Naive thymus-derived CD8-positive, alpha-beta T cell (primary cell): ENCODE measurements at places on chromosomes 16 and 17.

- peak; percentile 6 for DNase-seq
Observed at GRCh38 chr17:31654936-31655335, 204.1 kb downstream of the COPRS start.

DNA sequence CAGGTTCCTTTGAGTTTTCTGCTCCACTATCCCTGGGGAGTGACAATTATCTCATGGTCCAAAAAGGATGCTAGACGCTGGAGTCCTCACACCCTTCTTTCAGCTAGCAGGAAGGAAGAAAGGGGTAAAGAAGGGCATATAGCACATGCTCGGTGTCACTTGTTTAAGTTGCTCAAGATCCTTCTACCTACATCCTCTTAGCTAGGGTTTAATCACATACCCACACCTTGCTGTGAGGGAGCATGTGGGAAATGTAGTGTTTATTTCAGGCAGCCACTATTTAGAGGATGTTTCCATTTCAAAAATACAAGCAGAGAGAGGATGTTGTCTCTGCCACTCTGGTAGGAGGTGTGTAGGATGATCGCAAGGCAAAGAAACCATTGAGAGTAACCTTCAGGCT lies 4.5 kb downstream of the PRKCB start:
- DNase-seq, result no peak

DNA sequence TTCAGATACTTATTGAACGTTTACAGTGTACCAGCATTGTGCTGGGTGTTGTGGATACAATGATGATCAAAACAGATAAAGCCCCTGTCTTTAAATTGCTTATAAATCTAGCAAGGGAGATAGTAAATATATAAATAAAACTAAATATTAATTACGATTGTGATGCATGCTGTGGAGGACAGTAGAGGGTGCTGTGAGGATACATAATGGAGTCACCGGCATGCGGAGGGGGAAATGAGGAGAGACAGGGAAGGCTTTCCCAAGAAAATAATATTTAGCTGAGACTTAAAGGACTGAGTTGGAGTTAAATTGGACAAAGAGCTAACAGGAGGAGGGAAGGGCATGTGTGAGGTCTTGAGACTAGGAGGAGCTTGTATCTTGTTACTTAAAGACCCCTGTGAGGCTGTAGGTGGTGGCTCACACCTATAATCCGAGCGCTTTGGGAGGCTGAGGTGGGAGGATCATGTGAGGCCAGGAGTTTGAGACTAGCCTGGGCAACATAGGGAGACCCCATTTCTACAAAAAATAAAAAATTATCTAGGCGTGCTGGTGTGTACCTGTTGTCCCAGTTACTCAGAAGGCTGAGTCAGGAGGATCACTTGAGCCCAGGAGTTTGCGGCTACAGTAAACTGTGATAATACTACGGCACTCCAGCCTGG lies 2.4 kb downstream of the DHRS7B start:
- no peak for DNase-seq

GRCh38 chr17:69141431-69142174 lies at the start of gene ABCA6:
TSS of gene ABCA6 (minus strand) at chr17:69141895. CDS start at chr17:69140703, 1,192 bp downstream.
- no peak for DNase-seq

DNA sequence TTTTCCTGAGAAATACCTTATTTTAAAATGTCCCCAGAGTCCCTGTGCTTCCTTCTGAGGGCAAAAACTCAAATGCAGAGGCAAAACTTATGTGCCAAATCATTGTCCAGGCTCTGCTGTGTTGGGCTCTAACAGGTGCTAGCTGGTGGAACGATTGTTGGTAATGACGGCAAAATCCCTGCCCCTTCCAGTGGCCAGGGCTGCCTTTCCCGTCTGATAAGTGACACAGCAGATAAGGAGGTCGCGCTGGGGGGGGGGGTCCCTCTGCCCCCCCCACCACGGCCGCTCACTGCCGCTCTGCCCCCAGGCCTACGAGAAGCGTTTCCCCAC lies 29.1 kb downstream of the SEC14L5 start:
- DNase-seq, result no peak

DNA sequence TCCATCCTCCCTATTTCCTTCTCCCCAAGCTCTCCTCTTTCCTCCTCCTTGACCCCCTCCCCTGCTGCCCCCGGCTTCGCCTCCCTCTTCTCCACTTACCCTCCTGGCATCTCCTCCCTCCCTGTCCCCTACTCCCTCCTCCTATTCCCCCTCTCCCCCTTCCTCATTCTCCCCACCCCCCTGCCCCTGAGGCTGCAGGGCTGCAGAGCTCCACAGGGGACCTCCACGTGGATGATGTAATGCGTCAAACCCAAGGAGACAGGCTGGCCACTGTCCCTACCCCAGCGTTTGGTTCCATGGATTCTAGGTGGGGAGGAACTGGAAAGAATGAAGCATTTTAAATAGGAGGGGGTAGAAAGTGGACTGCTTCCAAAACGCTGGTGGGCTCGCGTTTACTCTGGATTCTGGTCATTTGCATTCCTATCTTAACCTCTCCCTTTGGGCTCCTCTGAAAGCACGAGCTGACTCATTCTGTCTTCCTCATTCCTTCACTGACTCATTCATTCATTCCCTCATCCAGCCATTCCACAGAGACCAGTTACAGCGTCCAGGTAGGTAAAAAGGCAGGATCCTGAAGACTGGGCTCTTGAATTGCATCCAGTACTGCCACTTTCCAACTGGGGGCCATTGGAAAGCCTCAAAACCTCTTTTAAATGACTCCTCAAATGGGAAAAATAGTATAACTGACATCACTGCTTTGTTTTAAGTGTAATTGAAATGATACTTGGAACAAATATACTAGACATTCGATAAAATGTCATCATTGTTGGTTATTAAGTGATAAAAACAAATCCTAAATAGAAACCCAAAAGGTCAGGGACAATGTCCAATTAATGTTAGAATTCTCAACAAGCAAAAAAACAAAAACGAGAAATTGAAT lies 943 bp upstream of the COTL1 start:
- no peak for DNase-seq

GRCh38 chr17:14437176-14437575 lies 136.3 kb downstream of the HS3ST3B1 start:
- DNase-seq, result no peak

GRCh38 chr17:49997301-49997650 lies 2.3 kb upstream of the DLX3 start:
- no peak for DNase-seq
